Activated naive CD8-positive, alpha-beta T cell treated with anti-CD3 and anti-CD28 coated beads, Interleukin-2, amount 50 U/mL, for 16 hours (primary cell): ENCODE measurements at places on chromosomes 1 and 21.

DNA sequence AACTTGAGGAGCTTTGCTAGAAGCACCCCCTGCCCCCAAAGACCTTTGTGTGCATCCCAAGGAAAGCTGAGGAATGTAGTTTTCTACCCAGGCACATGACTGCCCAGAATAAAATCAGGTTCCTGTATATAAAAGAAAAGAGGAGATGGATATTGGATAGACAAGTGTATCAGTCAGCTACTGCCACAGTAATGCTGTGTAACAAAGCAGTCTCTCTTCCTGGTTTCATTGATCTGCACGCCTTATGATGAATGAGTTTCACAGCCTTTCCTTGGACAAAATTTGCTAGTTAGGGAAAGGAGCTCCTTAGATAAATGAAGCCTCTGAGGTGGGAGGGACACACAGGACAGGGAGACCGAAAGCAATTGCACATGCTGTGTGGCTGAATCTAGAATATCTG is 108.9 kb downstream of the TAS1R2 start:
- no peak for DNase-seq

DNA sequence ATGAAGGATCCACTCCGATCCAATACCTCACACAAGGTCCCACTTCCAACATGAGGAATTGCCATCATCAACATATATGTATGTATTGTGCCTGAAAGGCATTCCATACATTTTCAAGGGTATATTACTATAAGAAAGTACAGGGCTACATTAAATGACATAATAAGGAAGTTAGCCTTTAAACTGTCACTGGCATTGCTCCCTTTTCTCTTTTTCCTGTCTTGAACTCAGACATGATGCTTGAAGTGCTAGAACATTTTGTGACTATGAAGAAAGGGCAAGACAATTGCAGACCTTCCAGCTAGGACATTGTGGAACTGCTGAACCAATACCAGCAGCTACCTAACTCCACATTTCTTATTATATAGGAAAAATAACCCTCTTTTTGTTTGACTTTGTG is 2.9 kb upstream of the TSPAN2 start:
- DNase-seq, result no peak

DNA sequence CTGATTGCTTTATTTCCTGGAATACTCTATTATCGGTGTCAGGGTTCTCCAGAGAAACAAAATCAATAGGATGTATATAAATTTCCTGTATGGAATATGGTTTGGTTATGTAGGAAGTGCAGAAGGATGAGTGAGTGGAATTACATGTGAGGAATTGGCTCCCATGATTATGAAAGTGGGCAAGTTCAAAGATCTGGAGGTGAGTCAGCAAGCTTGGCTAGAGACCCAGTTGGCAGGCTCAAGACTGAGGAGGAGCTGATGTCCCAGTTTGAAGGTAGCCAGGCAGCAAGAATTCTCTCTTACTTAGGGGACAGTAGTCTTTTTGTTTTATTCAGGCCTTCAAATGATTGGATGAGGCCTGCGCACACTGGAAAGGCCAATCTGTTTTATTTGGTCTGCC is 57.5 kb downstream of the MAP3K7CL start:
- DNase-seq, result no peak

- DNase-seq, result no peak
Observed at GRCh38 chr1:167563579-167564246, 10.2 kb upstream of the CREG1 start.

DNA sequence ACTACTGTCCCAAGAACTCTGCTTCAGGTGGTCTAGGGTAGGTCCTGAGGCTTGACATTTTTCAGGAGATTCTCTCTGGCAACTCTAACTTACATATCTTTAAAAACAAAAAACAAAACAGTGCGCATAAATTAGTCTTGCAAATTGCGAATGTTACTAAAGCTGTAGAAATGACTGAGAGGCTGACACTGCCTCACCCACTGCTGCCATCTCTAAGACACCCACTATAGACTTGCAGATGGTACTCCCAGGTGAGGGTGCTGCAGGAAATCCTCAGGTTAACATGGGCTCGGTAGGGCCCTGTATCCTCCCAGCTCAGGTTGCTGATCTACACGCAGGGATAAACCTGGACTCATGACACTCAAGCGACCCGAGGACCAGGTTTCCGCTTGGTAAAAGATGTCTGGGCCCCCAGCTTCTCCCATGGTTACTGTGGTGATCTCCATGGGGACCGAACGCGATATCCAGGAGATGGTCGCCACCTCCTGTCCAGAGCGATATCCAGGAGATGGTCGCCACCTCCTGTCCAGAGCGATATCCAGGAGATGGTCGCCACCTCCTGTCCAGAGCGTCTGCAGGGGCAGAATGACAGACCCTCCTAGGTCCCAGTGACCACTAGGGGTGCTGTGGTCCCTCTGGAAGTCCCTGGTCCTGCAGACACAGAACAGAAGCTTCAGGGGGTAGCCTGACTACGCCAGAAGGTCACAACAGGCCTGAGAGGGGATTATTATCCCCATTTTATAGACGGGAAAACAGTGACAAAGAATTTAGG is 16.2 kb upstream of the LY9 start:
- no peak for DNase-seq

GRCh38 chr1:230634384-230634783 is 7.9 kb upstream of the COG2 start:
- DNase-seq, result no peak

DNA sequence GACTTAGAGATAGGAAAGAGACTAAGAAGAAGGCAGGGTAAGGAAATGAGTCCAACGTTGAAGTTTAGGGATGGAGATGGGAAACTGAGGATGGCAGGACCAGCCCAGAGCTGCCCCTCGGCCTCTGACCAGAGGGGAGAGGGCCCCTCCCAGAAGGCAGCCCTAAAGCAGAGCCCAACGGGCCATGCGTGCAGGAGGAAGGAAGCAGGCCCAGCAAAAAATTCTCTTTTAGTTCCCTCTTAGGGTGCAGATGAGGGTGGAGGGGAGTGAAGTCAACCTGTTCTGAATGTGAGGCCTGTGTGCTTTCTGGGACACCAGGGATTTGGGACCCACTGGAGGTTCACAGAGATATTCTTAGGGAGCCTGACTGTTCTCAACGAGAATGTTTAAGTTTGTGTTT is 225.4 kb downstream of the RHOU start:
- no peak for DNase-seq

GRCh38 chr1:65476327-65476726 is 55.9 kb downstream of the LEPR start:
- no peak for DNase-seq

GRCh38 chr1:180939073-180939710 is 26.5 kb downstream of the KIAA1614 start:
- no peak for DNase-seq

DNA sequence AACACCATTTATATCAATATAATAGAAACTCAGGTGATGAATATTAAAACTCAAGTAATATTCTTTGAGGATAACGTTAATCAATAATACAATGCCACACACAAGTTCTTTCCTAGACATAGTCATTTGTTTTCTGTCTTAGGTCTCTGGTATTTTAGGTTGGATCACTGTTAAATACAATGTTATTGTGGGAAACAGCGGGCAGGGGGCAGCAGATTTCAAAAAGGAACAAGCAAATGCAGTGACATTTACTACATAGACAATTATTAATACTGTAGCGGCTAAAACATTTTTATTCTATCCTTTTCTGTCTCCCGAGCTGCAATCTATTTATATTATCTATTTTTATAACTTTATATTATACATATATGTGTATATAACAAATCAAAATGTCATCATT is 186.4 kb upstream of the ZNHIT6 start:
- no peak for DNase-seq

- DNase-seq, result no peak
Observed at GRCh38 chr1:210250998-210251679, 18.5 kb downstream of the SERTAD4 start.

- DNase-seq, result no peak
Observed at GRCh38 chr1:61956016-61956645, 213.9 kb downstream of the PATJ start.

GRCh38 chr1:25106352-25106751 is 126.0 kb downstream of the SYF2 start:
- DNase-seq, result no peak

DNA sequence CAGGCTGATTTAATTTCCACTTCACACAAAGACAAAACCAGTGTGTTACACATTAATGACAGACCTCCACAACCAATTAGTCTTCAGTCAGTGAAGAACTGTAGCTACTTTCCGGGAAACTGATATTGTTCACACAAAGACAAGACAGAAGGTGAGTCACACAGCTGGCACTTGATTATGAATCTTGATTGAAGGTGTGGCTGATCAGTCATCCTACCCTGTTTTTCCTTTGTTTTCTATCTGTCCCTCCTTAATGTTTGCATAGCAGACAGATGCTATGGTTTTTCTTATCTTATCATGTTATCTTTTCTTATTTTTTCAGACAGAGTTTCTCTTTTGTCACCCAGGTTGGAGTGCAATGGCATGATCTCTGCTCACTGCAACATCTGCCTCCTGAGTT is 185.1 kb upstream of the GREM2 start:
- no peak for DNase-seq

DNA sequence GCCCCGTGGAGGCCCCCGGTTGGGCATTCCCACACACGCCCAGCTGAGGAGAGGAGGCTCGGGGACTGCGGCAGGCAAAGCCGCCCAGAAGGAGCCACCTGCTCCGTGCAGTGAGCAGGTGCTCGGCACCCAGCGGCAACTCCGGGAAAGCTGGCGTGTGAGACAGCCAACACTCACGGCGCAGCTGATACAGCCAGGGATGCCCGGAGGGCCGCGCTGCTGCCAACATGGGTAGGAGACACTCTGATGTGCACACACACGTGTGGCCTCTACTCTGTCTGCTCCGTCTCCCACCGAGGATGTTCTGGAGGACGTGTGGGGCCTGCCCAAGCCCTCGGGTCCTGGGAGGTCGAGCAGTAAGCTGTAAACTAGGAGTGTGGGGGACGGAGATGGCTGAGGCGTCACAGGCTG is 12.9 kb downstream of the MORN1 start:
- DNase-seq, result no peak

- DNase-seq, result no peak
Observed at GRCh38 chr1:46152016-46152415, 19.6 kb upstream of the PIK3R3 start.

DNA sequence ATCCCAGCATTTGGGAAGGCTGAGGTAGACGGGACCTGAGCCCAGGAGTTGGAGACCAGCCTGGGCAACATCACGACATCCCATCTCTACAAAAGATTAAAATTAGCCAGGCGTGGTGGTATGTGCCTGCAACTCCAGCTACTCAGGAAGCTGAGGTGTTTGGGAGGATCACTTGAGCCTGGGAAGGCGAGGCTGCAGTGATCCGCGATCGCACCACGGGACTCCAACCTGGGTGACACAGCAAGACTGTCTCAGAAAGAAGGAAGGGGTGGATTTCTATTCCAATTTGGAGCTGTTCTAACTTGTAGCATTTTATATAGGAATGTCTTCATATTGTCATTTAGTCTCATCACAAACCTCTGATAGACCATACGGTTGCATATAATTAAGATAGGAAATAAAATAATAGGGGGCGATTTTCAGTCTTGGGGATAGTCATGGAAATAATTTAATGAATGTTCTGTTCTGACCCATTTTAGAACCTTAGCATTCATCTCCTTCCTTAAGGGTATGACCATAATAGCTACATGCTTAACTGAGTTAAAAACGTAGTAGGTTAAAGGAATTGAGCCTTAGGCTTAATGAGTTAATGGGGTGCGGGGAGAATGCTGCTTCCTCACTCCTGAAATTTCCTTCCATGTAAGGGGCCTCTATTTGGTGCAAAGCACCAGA is 93.1 kb downstream of the ADCY10 start:
- DNase-seq, result no peak

DNA sequence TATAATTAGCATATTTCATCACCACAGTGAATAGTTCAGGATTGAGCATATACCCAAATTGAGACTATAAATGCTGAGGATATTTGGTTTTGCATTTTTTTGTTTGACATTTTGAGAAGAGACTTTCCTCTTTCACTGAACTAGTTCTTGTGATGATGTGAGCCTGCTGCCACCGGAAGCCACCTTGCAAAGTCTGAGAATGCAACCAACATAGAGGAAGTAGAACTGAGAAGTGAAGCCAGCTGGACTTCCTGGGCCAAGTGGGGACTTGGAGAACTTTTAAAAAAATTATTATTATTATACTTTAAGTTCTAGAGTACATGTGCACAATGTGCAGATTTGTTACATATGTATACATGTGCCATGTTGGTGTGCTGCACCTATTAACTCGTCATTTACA is 102.3 kb downstream of the RPE65 start:
- DNase-seq, result no peak

GRCh38 chr21:45598666-45599065 is 44.9 kb upstream of the PCBP3 start:
- no peak for DNase-seq

GRCh38 chr1:163414778-163415177 is 93.0 kb downstream of the NUF2 start:
- DNase-seq, result no peak

- no peak for DNase-seq
Observed at GRCh38 chr1:32480003-32480402, 15.1 kb downstream of the ZBTB8B start.

DNA sequence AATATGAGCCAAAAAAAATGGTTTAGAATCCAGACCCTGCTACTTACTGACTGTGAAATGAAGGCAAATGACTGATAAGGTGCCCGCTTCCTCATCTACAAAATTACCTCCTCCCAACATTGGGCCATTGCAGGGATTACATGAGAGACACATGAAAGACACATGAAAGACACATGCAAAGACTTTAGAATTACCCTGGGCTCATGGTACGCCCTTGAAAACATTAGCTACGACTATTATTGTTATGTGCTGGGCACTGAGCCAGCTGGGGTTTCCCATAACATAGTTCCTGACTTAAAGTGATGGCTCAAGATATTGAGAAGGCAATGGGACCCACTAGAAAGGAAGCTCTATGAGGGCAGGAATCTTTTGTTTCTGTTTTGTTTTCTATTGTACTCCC is 43.7 kb upstream of the KANK4 start:
- no peak for DNase-seq

GRCh38 chr1:114551400-114551799 is 30.0 kb downstream of the BCAS2 start:
- no peak for DNase-seq

- no peak for DNase-seq
Observed at GRCh38 chr1:118558933-118559332, 373.9 kb upstream of the SPAG17 start.

DNA sequence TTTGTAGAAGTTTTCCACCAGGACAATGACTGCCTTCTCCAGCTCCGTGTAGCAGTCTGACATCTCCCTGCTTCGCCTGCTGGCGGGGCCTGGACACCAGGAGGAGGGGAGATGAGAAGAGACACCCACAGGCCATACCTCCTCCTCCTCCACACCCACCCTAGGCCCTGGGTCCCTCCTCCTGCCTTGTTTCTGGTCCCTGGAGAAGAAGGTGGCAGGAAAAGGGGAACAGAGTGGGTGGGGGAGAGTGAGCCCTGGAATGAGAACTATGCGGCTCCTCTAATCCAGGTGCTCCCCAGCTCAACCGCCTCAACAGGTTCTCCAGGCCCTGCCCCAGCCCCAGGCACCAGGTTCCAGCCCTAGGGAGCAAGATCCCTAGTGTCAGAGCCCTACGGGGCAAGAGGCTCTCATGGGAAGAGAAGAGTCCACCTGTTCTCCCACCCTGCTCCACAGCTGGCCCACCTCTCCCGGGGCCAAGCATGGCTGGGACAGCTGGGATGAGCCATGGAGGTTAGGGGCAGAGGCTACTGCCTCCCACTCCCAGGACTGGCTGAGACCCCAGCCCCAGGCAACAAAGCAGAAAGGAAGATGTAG is 4.8 kb downstream of the S100A16 start:
- no peak for DNase-seq
